ENCODE measurements at places on chromosomes 7 and 10.
A peak's percentile ranks its signal among the peaks of the same experiment; 100 is the strongest.

DNA sequence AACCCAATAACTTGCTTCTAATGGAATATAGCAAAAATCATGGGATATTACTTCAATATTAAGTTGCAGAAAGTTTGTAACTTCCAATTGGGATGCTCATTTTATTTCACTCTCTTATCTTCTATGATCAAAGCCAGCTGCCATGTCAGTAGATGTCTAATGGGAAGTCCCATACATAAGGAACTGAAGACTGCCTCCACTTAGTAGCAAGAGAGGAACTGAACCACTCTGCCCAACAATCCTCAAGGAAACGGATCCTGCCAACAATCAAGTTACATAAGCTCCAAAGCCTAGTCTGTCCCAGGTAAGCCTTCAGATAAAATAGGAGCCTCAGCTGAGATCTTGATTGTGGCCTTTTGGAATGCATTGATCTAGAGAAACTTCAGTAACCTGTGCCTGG, 431.5 kb upstream of the PCDH15 start:
- H3K4me1 ChIP-seq: no peaks in the 10 kb centered on the region
- H3K27me3 ChIP-seq: no peaks in the 10 kb centered on the region
- no peak overlapping the region for H3K4me3 ChIP-seq
- H3K36me3 ChIP-seq: no peaks in the 10 kb centered on the region
- no peak for DNase-seq

DNA sequence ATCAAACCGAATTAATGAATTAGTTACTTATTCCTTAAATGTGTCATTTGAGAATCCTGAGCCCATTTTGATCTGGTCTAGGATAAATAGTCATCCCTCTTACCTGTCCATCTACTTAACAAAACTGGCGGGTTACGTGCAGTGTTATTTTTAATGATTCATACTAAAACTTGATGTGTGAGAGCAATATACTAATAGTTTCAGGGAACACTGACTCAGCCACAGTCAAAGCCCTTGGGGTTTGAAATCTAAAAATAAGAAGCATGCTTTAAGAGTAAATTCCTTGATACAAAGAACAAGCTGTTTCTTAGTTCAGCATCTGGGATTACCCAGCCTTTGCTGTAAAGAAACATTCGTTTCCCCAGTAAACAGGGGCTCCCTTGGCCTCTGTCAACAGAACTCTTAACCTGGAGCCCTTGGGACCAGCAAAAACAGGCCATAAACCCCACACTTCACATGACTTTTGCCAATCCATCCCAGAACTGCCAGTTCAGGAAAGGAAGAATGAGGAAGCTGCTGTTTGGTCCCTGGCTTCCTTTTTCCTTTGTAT, 370.6 kb upstream of the IGFBP3 start:
- H3K27me3 ChIP-seq: no peaks in the 10 kb centered on the region
- peaks cover 5% of the 10 kb centered on the region for H3K4me1 ChIP-seq
- H3K4me3 ChIP-seq: no peak overlapping the region
- no peaks in the 10 kb centered on the region for H3K36me3 ChIP-seq
- no peak overlapping the region for H3K27ac ChIP-seq

DNA sequence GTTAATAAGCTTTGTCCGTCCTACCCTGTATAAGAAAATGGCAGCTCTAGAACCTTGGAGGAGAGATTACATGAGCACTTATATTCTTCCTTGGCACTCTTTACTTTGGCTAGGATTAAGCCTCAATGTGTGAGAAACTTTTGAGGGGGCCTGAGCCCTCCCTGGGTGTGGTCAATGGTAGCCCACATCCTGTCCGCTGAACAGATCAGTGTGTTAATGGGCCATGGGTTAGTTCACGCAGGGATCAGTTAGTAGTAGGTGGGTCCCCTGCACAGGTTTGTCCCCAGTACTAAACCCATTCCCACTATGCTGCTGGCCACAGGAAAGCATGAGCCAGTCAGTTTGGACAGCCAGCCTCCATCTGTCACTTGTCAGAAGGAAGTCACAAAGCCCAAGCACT, 20.2 kb upstream of the IKZF1 start:
- no peaks in the 10 kb centered on the region for H3K27me3 ChIP-seq
- no peak for DNase-seq
- H3K4me3 ChIP-seq: no peak overlapping the region
- no peaks in the 10 kb centered on the region for H3K4me1 ChIP-seq
- no peak overlapping the region for H3K27ac ChIP-seq

DNA sequence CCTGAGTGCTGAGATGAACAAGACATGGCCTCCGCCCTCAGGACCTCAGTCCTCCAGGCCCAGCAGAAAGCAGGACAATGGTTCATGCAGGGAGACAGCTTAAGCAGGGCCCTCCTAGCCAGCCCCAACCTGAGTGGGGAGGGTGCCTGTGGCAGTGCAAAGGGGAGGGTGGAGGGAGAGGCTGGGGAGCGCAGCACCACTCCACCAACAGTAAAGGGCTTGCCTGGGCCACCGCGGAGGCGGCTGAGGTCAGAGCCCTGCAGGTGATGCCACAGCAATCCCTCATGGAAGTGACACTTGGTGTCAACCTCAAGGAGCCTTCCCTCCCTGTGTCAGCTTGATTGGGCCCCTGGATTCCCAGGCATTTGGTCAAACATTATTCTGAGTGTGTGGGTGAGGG, 89.0 kb upstream of the TCERG1L start:
- peaks cover 12% of the 10 kb centered on the region for H3K4me1 ChIP-seq
- H3K27ac ChIP-seq: no peak overlapping the region
- H3K4me3 ChIP-seq: no peak overlapping the region

DNA sequence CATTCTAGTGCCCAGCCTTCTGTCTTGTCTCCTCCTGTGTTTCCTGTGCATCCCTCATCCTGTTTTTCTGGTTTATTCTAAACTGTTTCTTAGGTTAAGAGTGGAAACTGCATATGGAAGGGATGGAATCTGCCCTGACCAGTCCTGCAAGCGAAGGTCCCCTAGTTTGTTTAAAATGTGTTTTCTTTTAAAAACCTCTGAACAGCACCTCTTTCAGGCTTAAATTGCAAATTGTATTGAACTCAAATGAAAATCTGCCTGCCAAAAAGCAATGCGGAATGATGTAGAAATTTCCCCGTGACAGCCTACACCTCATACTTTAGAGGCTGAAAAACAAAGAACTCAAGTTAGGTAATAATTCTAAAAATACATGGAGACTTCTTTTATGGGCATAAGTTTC, 222.8 kb upstream of the IMMP2L start:
- H3K27ac ChIP-seq: no peak overlapping the region
- no peak overlapping the region for H3K4me3 ChIP-seq
- no peak for DNase-seq
- H3K4me1 ChIP-seq: no peaks in the 10 kb centered on the region
- no peaks in the 10 kb centered on the region for H3K36me3 ChIP-seq
- no peaks in the 10 kb centered on the region for H3K27me3 ChIP-seq

DNA sequence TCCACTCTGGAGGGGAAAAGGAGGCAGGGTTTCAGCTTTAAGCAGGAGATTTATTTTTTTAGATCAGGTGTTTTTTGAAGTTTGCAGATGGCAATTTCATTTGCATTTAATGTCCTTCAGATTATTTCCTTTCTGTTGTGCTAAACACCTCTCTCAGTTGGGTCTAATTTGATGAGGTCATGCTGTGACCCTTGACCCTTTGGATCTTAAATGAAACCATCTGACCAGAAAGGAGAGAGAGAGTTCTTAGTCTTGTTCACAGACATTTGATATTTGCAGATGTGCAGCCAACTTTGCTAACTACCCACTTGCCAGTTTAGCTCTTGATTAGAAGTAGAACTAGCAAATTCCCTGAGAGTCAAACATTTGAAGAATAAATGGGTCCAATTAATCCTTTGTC, 101.5 kb upstream of the RAB11FIP2 start:
- H3K27ac ChIP-seq: no peak overlapping the region
- H3K36me3 ChIP-seq: no peaks in the 10 kb centered on the region
- H3K27me3 ChIP-seq: no peaks in the 10 kb centered on the region
- no peak for DNase-seq
- H3K4me3 ChIP-seq: no peak overlapping the region
- H3K4me1 ChIP-seq: no peaks in the 10 kb centered on the region

DNA sequence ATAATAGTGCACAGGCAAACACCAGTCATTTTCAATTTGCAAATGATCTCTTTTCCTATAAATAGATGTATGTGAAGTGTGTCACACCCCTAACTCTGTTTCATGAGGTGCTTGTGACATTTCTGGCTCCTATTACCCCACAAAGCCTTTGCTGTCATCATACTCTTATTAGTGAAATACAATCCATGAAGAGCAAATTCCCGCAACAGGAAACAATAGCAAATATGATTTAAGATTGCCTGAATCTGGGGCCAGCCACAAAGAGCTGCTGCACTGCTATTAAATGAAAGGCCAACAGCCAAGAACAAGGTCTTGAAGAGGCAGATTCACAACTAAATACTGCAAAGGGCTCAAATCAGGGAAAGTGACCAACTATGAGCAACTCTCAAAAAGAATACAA, 96.3 kb upstream of the CAV2 start:
- H3K4me3 ChIP-seq: no peak overlapping the region
- DNase-seq: no peak
- H3K36me3 ChIP-seq: no peaks in the 10 kb centered on the region
- H3K27me3 ChIP-seq: no peaks in the 10 kb centered on the region

DNA sequence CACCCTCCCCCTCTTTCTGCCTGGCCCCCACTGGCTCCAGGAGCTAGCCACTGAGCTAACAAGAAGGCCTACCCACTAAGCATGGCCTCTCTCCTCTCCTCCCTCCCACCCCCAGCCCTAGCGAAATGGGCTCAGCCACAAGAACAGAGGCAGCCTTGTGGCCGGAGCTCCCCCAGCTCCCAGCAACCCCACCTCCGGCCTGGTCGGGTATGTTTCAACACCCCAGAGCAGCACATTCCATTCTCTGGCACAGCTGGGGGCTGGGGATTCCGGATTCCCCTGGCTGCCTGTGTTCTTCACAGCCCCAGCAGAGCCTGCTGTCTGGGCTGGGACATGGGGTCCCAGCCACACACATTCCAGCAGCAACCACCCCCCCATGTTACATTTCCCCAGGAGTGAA, 9.0 kb downstream of the SFRP5 start:
- H3K27ac ChIP-seq: no peak overlapping the region
- no peaks in the 10 kb centered on the region for H3K27me3 ChIP-seq
- DNase-seq: no peak
- H3K4me1 ChIP-seq: no peaks in the 10 kb centered on the region
- peaks cover 21% of the 10 kb centered on the region for H3K36me3 ChIP-seq

GRCh38 chr10:22722626-22723169, 8.3 kb upstream of the PIP4K2A start:
- no peaks in the 10 kb centered on the region for H3K4me1 ChIP-seq
- H3K36me3 ChIP-seq: no peaks in the 10 kb centered on the region
- no peak overlapping the region for H3K4me3 ChIP-seq
- no peaks in the 10 kb centered on the region for H3K27me3 ChIP-seq

DNA sequence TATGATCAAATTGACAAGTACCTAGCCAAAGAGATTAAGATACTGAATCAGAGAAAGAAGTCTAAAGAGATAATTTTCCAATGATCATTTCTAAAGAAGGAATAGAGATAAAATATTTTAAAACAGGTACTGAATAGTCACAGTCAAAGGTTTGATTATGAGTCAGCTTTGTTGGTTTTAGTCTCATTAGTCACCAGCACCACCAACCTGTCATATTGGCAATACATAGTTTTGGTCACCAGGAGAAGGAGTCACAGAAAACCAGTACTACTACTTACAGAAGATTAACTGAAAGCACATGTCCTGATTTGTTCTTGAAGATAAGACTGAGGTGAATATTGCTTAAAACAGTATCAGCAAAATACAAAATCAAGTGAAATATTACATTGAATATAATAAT, 34.6 kb downstream of the ZEB1 start:
- peak; percentile 49 for DNase-seq
- H3K36me3 ChIP-seq: no peaks in the 10 kb centered on the region
- peaks cover 47% of the 10 kb centered on the region for H3K4me1 ChIP-seq
- no peak overlapping the region for H3K27ac ChIP-seq
- H3K27me3 ChIP-seq: no peaks in the 10 kb centered on the region

DNA sequence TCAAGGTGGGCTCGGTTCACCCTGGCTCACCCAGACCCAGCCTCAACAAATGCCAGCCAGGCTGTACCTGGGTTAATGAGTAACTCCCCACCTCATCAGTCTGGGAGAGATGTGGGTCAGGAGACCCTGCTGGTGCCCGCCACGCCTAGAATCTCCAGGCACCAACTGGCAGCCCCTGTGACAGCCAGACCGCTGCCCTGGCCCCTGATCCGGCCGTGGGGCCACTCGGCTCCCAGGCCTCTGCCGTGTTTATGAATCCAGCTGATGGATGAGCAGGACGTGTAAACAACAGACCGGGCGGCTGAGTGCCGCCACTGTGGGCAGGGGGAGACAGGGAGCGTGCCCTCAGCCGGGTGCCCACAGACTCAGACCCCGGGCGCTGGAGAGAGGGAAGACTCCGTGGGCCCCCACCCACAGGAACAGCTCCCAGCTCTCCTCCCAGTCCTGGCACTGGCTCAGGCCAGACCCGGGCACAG, 34.0 kb upstream of the PDGFA start:
- H3K27me3 ChIP-seq: peaks cover 10% of the 10 kb centered on the region
- H3K4me1 ChIP-seq: no peaks in the 10 kb centered on the region
- DNase-seq: peak; percentile 77
- H3K27ac ChIP-seq: no peak overlapping the region

DNA sequence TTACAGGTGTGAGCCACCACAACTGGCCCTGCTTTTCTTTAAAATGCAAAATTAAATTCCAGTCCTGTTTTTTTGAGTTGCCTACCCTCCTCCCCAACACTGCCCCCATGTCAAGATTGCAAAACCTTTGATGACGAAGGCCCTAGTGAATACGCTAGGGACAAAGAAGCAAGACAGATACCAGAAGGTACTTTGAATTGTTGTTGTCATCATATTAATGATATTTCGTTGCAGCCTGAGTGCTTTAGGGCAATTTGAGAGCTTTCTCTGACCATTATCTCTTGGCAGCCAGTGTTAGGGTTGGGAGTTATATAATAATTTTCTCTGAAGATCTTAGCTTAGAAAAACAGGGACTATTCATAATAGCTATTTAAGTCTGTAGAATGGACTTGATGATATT, 7.1 kb downstream of the CCSER2 start:
- H3K4me1 ChIP-seq: peaks cover 13% of the 10 kb centered on the region
- no peaks in the 10 kb centered on the region for H3K27me3 ChIP-seq
- no peak overlapping the region for H3K27ac ChIP-seq
- DNase-seq: no peak
- H3K36me3 ChIP-seq: no peaks in the 10 kb centered on the region

DNA sequence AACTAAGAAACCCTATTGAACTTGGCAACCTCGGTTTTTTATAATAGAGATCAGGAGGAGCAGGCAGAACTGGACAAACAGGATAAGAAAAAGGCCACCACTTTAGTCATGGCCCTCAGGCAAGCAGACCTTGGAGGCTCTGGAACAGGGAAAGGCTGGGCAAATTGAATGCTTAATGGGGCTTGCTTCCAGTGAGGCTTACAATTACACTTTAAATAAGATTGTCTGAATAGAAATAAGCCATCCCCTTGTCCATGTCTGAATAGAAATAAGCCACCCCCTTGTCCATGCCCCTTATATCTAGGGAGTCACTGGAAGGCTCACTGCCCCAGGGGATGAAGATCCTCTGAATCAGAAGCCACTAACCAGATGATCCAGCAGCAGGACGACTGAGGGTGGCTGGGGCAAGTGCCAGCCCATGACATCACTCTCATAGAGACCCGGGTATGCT, 40.6 kb downstream of the AKR1B15 start:
- no peaks in the 10 kb centered on the region for H3K27me3 ChIP-seq
- H3K36me3 ChIP-seq: no peaks in the 10 kb centered on the region
- H3K4me3 ChIP-seq: no peak overlapping the region
- no peak overlapping the region for H3K27ac ChIP-seq
- H3K4me1 ChIP-seq: peaks cover 16% of the 10 kb centered on the region

GRCh38 chr7:1449951-1450350, 9.3 kb downstream of the MICALL2 start:
- no peak overlapping the region for H3K4me3 ChIP-seq
- H3K4me1 ChIP-seq: peaks cover 70% of the 10 kb centered on the region
- H3K27me3 ChIP-seq: no peaks in the 10 kb centered on the region
- peaks cover 25% of the 10 kb centered on the region for H3K36me3 ChIP-seq

All from stomach (tissue), 19 donors.